ENCODE measurements at places on chromosomes 6 and 20.

DNA sequence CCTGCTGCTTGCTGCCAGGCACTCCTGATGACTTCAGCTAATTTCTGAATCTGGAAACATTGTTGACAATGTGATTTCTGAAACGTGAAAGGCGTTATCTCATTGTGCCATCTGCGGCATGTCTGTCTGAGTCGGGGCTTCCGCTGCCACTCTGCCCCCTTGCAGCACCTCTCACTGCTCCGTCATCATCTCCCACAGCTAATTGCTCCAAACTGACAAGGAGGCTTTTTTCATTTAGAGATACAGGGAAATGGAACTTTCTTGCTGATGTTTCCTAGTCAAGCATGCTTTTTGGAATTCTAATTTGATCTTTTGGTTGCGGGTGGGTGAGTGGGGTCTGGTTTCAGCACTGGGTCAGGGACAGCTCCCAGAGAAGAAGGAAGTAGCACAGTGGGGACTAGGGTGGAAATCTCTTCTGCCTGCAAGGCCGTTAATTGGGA lies 233.5 kb downstream of the DHX35 start:
- DNase-seq: peak; percentile 5

GRCh38 chr20:671252-672030 lies 4.2 kb downstream of the SCRT2 start:
- DNase-seq: no peak

DNA sequence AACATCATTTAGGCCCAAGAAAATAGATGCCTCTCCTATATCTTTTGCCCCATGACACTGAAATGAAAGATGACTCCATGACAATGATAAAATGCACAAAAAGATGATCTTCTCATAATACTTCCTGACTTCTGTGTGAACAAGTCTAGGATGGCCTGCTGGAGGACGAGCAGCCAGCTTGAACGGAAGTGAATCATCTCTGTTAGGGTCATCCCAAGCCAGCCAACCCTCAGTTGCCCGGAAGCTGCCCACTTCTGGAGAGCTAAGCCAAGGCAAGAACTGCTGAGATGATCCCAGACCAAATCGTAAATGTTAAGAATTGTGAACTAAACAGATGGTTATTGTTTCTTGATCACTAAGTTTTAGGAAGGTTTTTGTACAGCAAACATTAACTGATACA lies 249.7 kb upstream of the HS3ST5 start:
- DNase-seq: no peak

DNA sequence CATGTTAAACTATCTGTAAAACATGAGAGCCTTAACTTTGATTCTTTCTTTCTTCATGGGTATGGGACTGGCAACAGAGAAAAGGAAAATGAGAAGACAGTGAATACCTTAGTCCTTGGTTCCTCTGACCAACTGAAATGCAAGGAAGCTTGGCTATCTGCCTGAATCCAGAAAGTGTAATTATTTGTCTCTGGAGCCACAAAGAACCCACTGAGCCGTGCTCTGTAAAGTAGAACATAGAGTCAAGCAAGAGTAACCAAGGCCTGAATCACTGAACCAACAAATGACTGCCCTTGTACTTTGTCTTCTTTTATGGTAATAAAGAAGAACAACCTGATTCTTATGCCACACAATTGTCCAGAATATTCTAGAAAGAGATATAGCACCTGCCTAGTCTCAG lies 27.6 kb downstream of the PKHD1 start:
- DNase-seq: no peak

GRCh38 chr6:36888654-36889481 lies 3.1 kb downstream of the C6orf89 start:
- no peak for DNase-seq

DNA sequence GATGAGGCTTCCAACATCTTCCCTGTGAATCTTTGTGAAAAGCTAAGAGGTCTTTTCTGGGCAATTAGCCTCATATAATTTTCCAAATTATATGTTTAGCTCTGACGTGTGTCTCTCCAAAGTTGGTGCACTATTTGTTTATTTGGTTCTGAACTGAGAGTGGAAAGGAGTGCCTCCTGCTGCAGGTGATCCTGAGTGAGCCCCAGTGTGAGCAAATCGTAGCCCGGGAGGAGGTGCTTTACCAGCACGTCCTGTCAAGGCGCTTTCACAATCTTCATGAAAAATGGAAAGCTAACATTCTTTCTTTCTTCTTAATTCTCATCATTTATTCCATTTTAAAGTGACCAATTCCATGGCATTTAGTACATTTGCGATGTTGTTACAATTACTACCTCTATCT lies 231.9 kb downstream of the BMP2 start:
- no peak for DNase-seq

- DNase-seq: no peak
Observed at GRCh38 chr6:52116605-52116948, 29.2 kb upstream of the PKHD1 start.

DNA sequence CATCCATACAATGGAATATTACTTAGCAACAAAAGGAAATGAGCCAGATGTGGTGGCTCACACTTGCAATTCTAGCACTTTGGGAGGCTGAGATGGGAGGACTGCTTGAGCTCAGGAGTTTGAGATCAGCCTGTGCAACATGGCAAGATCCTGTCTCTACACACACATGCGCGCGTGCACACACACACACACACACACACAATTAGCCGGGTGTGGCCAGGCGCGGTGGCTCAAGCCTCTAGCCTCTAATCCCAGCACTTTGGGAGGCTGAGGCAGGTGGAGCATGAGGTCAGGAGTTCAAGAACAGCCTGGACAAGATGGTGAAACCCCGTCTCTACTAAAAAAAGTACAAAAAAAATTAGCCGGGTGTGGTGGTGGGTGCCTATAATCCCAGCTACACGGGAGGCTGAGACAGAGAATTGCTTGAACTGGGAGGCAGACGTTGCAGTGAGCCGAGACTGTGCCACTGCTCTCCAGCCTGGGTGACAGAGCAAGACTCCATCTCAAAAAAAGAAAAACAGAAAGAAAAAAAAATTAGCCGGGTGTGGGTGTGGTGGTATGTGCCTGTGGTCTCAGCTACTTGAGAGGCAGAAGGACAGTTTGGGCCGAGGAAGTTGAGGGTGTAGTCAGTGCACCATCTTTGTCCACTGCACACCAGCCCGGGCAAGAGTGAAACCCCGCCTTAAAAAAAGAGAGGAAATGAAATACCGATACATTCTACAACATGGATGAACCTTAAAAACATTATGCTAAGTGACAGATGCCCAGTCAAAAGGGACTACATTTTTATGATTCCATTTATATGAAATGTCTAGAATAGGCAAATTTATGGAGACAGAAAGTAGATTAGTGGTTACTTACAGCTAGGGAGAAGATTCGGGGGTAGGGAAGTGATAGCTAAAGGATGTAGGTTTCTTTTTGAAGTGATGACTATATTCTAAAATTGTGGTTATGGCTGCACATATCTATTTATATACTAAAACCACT lies 52.5 kb downstream of the RBL1 start:
- no peak for DNase-seq

GRCh38 chr6:163698086-163698485 lies 283.6 kb downstream of the QKI start:
- no peak for DNase-seq

DNA sequence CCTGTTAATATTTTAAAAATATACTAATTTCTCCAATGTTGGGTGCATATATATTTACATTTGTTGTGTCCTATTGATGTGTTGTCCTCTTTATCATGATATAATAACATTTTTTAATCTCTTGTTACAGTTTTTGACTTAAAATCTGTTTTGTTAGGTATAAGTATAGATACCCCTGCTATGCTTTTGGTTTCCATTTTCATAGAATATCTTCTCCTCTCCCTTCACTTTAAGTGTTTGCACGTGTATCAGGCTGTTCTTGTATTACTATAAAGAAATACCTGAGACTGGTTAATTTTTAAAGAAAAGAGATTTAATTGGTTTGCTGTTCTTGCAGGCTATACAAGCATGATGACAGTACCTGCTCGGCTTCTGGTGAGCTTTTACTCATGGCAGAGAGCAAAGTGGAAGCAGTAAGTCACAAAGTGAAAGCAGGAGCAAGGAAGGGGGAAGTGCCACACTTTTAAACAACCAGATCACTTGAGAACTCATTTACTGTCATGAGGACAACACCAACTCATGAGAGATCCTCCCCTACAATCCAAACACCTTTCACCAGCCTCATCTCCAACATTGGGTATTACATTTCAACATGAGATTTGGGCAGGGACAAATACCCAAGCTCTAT lies 340.5 kb upstream of the SYNCRIP start:
- no peak for DNase-seq

DNA sequence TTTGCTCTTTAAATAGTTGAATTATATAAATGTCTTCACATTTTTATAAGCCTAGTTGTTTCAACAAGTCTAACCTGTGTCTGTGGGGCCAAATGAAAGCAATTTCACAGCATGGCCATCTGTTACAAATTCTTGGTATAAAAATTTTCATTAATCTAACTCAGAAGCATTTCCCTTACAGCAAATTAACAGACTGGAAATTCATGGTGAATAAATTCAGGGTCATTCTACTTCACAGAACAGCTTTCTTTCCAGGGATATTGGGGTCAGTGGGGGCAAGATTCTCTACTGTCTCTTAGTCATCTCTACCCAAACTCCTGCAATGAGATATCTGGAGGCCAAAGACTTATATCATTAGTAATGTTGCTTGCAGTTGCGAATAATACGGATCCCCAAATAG lies 352.1 kb downstream of the MMUT start:
- no peak for DNase-seq

DNA sequence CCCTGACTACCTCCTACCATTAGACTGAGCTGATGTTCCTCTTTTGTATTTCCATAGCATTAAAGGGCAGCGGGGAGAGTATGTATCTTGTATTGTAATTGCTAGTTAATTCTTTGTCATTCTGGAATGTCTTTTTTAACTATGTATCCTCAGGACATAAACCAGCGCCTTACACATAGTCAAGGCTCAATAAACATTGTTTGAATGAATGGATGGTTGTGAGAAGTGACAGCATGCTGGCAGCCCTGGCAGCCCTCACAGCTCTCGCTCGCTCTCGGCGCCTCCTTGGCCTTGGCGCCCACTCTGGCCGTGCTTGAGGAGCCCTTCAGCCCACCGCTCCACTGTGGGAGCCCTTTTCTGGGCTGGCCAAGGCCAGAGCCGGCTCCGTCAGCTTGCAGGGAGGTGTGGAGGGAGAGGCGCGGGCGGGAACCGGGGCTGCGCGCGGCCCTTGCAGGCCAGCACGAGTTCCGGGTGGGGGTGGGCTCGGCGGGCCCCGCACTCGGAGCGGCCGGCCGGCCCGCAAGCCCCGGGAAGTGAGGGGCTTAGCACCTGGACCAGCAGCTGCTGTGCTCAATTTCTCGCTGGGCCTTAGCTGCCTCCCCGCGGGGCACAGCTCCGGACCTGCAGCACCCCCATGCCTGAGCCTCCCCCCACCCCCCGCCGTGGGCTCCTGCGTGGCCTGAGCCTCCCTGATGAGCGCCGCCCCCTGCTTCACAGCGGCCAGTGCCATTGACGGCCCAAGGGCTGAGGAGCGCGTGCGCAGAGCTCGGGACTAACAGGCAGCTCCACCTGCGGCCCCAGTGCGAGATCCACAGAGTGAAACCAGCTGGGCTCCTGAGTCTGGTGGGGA lies 93.1 kb downstream of the RNF182 start:
- DNase-seq: no peak

GRCh38 chr6:141321493-141322347 lies 811.0 kb upstream of the GJE1 start:
- no peak for DNase-seq

DNA sequence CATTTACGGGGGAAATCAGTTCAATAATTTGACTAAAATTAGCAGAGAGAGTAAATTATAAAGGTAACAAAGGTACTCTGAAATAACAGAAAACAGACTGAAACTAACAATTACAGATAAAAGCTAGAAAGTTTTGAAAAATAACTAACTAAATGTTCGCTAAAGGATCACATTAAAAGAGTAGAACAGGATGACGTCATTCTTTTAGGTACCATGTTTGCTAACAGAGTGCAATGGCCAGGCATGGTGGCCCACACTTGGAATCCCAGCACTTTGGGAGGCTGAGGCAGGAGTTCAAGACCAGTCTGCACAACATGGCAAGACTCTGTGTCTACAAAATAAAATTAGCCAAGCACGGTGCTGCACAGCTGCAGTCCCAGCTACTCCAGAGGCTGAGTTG lies 212.3 kb upstream of the CDYL start:
- DNase-seq: no peak

GRCh38 chr6:137349856-137350830 lies 131.0 kb upstream of the IFNGR1 start:
- DNase-seq: no peak

DNA sequence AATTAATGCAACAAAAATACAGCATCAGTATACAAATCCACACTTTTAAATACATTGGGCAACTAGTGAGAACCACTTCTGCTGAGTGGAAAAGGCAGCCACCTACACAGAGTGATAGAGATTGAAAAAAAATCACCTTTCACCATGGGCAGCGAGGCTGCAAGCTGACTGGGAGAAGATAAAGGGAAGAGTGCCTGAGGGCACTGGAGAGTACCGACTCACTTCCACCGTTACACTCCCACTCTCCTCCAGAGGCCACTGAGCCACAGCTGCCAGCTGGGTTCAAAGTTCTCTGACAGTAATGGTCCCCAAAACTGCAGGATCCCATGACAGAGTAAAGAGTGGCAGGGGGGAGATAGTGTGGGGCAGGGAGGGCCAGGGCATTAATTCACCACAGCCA lies 24.1 kb downstream of the PXT1 start:
- DNase-seq: no peak

GRCh38 chr20:37986873-37987601 lies 46.2 kb downstream of the TTI1 start:
- no peak for DNase-seq

- no peak for DNase-seq
Observed at GRCh38 chr20:51452734-51453365, 89.7 kb downstream of the NFATC2 start.

DNA sequence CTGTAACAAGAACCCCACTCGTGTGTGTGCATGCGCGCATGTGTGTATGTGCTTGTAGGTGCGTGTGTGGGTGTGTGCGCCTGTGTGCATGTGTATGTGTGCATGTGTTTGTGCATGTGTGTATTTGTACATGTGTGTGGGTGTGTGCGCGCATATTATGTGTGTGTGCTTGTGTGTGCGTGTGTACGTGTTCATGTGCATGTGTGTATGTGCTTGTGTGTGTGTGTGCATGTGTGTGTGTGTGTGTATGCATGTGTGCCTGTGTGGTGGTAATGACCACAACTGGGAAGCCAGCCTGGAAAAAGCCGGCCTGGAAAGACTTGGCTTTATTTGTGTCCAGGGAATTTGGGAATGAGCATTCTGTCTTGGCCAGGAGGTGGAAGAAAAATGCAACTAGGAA lies 157.5 kb downstream of the PAX1 start:
- DNase-seq: no peak

All from SK-N-MC (cell line).